ENCODE measurements at places on chromosomes 11 and 22.
A peak's percentile ranks its signal among the peaks of the same experiment; 100 is the strongest.

DNA sequence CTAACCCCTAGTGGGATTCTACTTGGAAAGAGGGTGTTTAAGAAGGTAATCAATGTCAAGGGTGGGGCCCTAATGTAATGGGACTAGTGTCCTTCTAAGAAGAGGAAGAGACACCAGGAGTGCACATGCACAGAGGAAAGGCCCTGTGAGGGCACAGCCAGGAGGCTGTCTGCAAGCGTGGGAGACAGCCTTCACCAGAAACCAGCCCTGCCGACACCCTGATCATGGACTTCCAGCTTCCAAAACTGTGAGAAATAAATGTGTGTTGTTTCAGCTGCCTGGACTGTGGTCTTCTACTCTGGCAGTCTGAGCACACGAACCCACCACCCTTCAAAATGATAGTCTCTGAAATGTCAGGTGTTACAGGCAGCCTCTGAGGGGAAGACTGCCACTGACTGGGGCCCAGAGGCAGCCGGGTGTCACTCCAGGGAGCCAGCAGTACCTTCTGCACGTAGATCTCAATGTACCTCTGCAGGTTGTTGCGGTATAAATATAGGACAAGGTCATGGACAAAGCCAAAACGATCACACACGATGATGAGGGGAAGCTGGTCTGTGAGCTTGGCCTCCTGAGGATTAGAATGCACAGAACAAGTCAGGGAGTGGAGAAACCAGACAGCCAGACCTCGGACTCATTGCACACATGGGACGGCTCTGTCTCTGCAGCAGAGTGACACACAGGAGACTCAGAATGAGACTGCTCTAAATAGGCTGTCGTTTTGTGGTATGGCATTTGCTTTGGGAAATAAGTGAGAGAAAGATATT, 43.9 kb upstream of the SLC25A1 start:
- no peak for DNase-seq

GRCh38 chr11:70696076-70696475, 297.7 kb downstream of the CTTN start:
- DNase-seq = no peak

DNA sequence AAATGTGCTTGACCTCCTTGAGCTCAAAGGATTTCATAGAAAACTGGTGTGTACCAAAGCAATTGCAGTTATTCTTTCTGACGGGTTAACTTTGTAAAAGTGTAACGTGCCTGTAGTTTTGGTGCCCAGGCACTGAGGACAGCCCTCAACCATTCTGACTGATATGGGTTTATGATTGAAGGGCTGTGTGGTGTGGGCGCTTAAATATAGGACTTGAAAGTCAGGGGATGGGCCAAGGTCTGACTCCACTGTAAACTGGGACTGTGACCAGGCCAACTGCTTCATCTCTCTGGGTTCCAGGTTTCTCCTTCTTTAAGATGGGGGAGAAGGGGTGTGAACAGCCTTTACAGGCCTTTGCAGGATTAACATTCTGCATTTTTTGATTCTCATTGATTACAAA, 191.1 kb upstream of the ARHGAP20 start:
- DNase-seq = no peak

- DNase-seq = no peak
These were observed 50.3 kb downstream of the SHANK2 start for GRCh38 chr11:71201936-71202597.

DNA sequence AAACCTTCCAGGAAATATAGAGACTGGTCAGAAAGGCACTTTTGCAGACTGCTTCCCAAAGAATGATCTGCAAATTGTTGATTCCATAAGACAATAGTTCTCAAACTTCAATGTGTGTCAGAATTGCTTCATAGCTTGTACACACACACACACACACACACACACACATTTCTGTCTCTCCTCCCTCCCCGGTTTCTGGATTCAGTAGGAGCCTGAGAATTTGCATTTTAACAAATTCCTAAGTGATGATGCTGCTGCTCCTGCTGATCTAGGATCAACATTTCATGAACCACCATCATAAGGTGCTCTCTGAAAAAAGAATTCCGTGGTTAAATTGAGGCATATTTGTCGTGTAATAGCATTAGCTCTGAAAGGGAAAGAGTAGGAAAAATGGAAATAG, 35.3 kb upstream of the FZD4 start:
- DNase-seq = no peak

GRCh38 chr11:108926841-108927577, 262.1 kb downstream of the DDX10 start:
- no peak for DNase-seq

DNA sequence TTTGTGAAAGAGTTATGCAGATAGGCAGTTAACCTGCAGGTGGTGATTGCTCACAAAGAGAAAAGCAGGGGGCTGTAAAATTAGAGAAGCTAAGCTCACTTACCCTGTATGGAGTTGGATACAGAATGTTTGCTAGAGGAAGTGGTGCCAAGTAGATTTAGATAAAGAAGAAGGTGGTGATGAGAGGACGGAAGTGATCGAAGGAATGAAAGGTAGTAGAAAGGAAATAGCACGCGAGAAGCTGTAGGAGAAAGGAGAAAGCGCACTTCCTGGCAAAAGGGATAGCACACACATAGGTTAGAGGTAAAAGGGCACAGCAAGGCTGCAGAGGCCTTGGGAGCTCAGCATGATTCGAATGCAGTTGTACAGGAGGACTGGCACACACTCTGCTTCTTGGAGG, 87.3 kb upstream of the CTSC start:
- DNase-seq = no peak

DNA sequence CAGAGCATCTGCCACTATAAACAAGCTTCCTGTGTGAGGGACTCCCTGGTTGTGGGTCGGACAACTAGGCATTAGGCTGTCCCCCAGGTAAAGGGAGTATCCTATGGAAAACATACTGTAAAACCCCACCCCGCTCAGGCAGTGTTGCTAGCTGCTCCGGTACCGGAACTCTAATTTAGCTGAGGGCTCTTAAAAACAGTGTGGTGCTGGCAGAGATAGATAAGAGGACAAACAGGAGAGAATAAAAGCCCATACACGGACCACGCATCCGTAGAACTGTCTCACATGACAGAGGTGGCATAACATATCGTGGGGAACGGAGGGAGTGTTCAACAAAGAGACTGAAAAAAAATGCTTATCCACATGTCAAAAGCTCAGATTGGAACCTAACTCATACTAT, 3.4 kb upstream of the MOGAT2 start:
- no peak for DNase-seq

DNA sequence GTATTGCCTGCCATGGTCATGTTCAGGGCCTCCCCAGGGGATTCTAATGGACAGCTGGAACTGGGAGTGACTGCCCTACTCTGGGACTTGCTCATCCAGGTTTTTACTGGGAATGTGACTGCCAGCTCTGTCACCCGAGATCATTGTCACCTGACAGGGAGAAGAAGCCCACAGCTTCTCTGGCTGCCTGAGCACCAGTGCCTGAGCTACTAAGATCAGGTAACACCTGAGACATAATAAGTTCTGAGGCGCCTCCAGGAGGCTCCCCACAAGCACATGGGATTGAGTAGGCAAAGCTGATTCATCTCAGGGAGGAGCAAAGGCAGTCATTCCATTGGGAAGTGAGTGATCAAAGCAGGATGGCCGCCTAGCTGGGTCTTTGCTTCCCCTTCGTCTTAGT, 84.2 kb upstream of the GALNT18 start:
- DNase-seq = no peak

DNA sequence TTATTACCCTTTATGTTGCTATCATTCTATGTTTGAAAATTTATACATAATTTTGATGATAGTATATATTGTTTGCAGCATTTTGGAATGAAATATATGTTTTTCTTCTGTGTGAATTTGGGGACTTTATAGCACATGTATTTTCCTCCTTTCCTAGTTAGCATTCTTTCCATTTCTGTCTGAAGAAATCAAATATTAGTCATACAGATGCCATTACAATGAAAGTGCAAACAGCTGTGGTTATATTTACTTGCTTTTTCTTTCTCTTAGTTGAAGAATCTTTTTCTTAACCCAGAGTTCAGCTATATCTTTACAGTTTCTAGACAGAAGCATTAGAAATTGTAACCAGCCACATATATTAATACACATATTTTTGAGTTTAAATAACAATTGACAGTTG, 753.1 kb upstream of the ARHGAP42 start:
- no peak for DNase-seq

DNA sequence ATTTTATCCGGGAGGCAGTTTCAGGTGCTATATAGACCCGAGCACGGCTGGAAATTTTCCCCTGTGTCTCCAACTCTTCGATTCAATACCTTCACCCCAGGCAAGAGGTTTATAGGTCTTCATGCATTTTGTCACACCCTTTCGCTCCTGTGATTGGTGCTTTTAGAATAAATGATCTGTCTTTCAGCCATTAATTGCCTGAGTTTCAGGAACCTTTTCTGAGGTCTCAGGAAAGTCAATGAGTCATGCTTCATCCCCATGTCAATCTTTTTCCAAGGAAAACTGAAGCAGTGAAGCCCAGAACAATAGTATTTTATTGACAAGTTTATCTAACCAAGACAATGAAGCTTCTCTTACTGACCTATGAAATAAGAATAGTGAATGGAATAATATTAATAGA, 29.9 kb downstream of the FAM181B start:
- DNase-seq = no peak

- peak; percentile 99 for DNase-seq
These were observed 64.1 kb downstream of the C11orf87 start for GRCh38 chr11:109486129-109486528.

GRCh38 chr11:27582621-27583020, 76.1 kb upstream of the LIN7C start:
- no peak for DNase-seq

DNA sequence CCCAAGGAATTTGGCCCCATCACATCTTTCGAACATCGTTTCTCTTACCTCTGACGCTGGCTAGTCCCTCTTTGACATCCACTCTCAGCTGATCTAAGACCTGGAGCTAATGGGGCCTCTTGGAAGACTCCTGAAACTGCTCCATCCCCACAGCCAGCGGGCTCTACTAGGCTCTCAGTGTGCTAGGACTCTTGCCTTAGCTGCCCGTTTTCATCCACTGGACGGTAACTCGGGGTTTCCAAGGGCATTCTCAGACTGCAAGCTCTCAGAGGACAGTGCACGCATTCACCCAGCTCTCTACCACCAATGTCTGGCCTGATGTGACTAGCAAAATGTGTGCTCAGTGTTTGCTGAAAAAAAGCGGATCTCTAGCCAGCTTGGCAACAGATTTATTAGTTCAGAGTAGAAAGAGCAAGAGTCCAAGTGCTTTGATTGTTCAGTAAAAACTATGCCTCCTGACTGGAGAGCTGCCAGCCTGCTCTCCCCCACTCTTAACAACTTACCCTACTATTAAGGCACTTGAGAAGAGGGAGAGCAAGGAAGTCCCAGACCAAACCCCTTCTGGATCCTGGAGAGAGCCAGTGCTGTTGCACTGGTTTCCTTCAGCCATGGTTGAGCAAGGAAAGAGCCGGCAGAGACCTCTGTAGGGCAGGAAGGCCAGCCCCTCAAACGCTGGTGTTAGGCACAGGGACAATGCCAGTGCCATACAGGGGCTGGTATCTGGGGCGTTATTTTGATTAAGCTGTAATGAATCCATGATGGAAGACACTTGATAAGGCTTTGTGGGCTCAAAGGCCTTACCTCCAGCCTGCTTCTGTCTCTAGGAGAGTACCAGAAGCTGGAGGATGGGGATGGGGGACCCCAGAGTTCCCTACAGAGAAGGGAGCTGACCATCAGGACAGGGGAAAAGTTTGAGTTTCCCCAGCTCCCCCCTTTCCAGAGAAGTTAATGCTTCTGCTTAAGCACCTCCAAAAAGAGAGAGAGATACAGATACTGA, 9.2 kb downstream of the RELA start:
- DNase-seq = no peak

DNA sequence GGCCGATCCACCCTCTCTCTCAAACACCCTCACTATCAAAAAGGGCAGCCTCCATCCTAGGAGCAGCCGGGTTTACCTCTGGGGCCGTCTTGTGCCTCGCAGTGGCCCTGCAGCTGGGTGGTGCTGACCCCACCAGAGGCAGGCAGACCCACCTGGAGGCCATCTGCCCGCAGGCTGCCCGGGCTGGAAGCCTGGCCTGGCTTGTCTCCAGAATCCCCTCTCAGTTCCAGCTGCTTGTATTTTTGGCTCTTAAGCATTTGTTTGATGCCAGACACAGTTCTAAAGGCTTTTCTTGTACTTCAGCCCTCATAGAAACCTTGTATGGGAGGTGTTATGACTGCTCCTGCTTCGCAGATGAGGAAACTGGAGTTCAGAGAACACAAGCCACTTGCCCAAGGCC, 4.2 kb upstream of the NFAM1 start:
- DNase-seq = no peak

GRCh38 chr11:56917708-56918400, 70.9 kb upstream of the OR5AK2 start:
- no peak for DNase-seq

DNA sequence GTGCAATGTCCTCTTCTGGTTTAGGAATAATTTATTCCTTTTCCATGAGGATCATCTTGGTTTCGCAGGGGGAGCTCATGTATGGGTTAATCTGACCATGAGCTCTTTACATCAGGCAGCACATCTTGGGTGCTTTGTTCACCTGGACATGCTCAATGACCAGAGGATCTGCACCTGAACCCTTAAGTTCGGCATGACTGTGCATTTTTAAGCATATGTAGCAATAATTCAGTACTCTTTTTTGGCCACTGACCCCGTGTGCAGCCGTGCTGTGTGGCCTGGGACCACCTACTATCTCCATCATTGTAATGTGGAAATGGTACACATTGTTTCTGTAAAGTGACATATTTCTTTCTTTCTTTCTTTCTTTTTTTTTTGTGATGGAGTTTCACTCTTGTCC, 62.9 kb downstream of the DEPDC5 start:
- no peak for DNase-seq

GRCh38 chr11:57323855-57324153, 948 bp downstream of the TNKS1BP1 start:
- no peak for DNase-seq

DNA sequence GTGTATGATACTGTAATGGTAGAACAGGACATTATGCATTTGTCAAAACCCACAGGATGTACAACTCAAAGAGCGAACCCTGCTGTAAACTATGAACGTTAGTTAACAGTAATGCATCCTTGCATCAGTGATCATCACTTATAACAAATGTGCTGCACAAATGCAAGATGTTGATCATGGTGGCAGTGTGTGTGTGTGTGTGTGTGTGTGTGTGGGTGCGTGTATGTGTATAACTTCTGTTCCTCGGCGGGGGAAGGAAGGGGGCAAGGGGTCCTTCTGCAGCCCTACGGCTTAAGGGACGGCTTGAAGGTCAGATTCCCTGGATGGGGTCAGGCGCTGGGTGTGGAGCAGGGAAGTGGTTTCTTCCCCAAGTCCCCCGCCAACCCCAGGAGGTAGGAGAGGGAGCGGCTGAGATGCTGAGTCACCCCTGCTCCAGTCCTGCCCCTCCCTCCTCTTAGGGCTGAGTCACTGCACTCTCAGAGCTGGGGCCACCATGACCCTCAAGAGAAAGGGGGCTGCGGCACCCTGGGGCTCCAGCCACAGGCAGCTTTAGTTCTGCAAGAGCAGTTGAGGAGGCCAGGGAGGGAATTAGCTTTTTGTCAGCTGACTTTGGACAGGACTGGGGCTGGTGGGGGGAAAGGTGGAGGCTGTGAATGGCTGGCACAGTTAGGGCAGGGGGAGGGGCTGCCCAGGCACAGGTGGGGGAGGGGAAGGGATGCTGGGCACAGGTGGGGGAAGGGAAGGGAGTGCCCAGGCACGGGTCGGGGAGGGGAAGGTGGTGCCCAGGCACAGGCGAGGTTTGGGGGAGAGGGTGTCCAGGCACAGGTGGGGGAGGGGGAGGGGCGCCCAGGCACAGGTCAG, 8.8 kb upstream of the CTSD start:
- no peak for DNase-seq

- no peak for DNase-seq
These were observed 9.3 kb downstream of the PRCP start for GRCh38 chr11:82890936-82891335.
